ENCODE measurements at places on chromosomes 12 and 14. TPM values are rescaled to one million over a fixed set of nuclear protein-coding genes. Genes with fewer than 3 reads are reported as not detected.

Gene PIP4K2C
- 18.3 TPM for total RNA-seq

Gene IQSEC3
- 1.1 TPM for total RNA-seq

Gene SSPN
- total RNA-seq: not detected

Gene CBLN3
- total RNA-seq: 6.6 TPM

Gene GEMIN2
- total RNA-seq: 15.1 TPM

Gene TMEM179
- not detected for total RNA-seq
